ENCODE measurements at places on chromosomes 4 and X.

DNA sequence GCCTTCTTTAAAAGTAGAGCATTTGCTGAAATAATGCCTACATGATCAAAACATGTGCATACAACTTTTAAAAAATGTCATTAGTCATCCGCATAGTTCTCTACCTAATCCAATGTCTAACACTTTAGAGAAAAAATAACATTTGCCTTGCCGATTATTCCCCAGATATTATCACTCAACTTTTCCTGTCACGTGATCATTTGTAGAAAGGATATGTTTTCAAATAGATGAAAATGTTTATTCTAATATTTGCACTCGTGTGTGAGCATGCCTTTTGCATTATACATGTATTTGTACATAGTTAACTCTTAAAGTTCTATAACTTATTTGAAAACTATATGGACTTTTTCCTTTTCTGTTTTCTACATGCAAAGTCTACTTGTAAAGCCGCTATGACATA, 533.0 kb upstream of the FMR1 start:
- DNase-seq, result no peak

- DNase-seq, result no peak
Observed at GRCh38 chrX:34563804-34564203, 93.3 kb downstream of the TMEM47 start.

- peak; percentile 63 for DNase-seq
Observed at GRCh38 chr4:37721995-37722638, 35.9 kb upstream of the RELL1 start.

GRCh38 chrX:103183912-103184311, 31.0 kb upstream of the BEX4 start:
- peak; percentile 60 for DNase-seq
